ENCODE measurements at places on chromosomes 1 and 21. TPM values are rescaled to one million over a fixed set of nuclear protein-coding genes. Genes with fewer than 3 reads are reported as not detected.

DNA sequence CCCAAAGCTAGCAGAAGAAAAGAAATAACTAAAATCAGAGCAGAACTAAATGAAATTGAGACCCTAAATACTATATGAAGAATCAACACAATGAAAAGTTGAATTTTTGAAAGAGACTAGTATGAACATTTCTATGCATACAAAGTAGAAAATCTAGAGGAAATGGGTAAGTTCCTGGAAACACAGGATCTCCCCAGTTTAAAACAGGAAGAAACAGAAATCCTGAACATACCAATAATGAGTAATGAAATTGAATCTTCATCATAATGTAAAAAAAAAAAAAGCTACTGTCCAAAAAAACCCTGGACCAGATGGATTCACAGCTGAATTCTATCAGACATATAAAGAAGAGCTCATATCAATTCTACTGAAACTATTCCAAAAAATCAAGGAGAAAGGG is 233.5 kb downstream of the PLPP3 start:
- no peak for DNase-seq

Gene NTNG1
- 1.6 TPM for polyA plus RNA-seq

Gene SPRR1A
- 41.1 TPM for polyA plus RNA-seq

Gene F13B
- 0.05 TPM for polyA plus RNA-seq

DNA sequence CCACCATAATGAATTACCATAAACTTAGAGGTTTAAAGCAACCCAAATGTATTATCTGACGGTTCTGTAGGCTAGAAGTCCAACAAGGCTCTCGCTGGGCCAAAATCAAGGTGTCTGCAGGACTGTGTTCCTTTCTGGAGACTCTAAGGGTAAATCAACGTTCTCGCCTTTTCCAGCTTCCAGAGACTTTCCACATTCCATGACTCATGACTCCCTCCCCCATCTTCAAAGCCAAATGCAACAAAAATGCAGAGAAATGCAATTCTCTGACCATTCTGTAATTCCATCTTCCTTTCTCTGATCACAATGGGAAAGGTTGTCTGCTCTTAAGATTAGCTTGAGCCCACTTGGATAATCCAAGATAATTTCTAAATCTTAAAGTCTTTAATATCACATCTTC is 287.1 kb downstream of the LTN1 start:
- no peak for DNase-seq

Measured in thymus (tissue), 14 donors.